ENCODE measurements at places on chromosomes 12 and 14. TPM values are rescaled to one million over a fixed set of nuclear protein-coding genes. Genes with fewer than 3 reads are reported as not detected.

AQP5 gene
- not detected for total RNA-seq

CHMP4A gene
- 32.0 TPM for total RNA-seq

HOXC13 gene
- not detected for total RNA-seq

SERPINA9 gene
- not detected for total RNA-seq

WNT1 gene
- not detected for total RNA-seq

KSR2 gene
- 1.3 TPM for total RNA-seq

SCN8A gene
- total RNA-seq, result 7.1 TPM

EPYC gene
- not detected for total RNA-seq

KRT78 gene
- total RNA-seq, result not detected

Measured in glomerular endothelial cell (primary cell).